ENCODE measurements at places on chromosomes 4 and X. TPM values are rescaled to one million over a fixed set of nuclear protein-coding genes. Genes with fewer than 3 reads are reported as not detected.
A peak's percentile ranks its signal among the peaks of the same experiment; 100 is the strongest.

The GNRHR gene
- total RNA-seq: not detected

DNA sequence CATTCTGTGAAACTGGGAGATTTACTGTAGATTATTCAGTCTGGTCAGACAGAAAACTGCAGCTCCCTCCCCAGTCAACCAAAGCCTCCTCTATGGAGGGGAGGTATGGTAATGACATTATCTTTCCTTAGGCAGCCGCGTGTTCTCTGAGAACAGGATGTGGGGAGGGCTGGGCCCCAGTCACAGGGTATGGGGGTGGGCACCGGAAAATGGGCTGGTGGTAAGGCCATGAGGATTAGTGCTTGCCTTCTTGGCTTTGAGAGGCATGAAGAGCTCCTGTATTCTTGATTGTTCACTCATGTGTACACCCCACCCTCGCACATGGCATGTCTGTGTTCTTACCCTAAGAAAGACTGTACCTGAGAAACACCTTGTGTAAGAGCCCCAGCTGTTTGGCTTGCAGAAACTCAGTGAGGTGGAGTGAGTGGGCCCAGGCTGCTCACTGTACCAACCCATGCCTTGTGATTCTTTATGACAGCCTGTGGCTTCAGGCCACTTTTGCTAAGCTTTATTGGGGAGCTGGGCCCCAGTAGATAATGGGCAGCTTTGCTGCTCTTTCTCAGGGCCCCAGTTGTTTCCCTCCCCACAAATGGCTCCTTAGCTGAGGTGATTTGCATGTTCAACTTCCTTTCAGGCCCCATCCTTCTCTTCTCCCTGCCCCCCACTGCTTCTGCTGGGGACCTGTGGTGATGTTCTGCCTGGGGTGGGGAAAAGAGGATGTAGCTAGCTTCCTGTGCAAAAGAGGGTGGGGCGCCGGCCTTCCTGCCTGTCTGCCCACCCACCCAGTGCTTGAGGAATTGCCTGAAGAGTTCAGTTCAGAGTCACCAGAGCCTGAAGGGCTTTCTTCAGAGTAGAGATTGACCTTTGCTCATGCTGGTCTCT, 30.7 kb downstream of the MSN start:
- H3K36me3 ChIP-seq: peaks cover 99% of the 10 kb centered on the region
- peak overlapping the region; percentile 72 for H3K4me3 ChIP-seq
- no peaks in the 10 kb centered on the region for H3K27me3 ChIP-seq
- ATAC-seq: peak; percentile 85
- H3K4me1 ChIP-seq: peaks cover 37% of the 10 kb centered on the region
- peak overlapping the region; percentile 82 for H3K27ac ChIP-seq

GRCh38 chrX:129637217-129638109, 17.3 kb downstream of the APLN start:
- peak; percentile 76 for ATAC-seq
- H3K4me1 ChIP-seq: no peaks in the 10 kb centered on the region
- no peak overlapping the region for H3K27ac ChIP-seq
- H3K4me3 ChIP-seq: no peak overlapping the region
- H3K36me3 ChIP-seq: no peaks in the 10 kb centered on the region

DNA sequence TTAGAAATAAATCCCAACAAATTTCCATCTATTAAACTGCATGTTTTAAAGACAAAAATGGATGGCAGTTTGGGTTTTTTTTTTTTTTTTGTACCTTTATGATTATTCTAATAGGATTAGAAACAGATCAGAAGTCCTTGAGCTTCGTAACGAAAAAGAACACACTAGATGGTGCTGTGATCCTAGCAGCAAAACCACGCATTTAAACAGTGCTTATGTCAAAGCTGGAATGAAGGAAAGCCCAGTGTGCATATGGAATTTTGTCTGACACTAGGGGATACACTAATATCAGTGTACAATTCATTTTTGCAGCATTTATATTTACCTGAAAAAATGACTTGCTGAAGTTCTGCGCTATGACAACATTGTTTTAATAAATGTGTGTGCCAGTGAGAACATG, 229.1 kb downstream of the VEGFC start:
- H3K4me1 ChIP-seq: no peaks in the 10 kb centered on the region
- ATAC-seq: no peak
- no peaks in the 10 kb centered on the region for H3K36me3 ChIP-seq
- H3K4me3 ChIP-seq: no peak overlapping the region
- H3K27me3 ChIP-seq: no peaks in the 10 kb centered on the region

The RAB40AL gene
- total RNA-seq: 0.64 TPM

GRCh38 chr4:37066159-37066558, 178.4 kb upstream of the NWD2 start:
- no peak overlapping the region for H3K27ac ChIP-seq
- no peak for ATAC-seq
- H3K27me3 ChIP-seq: no peaks in the 10 kb centered on the region
- no peaks in the 10 kb centered on the region for H3K36me3 ChIP-seq
- H3K4me1 ChIP-seq: no peaks in the 10 kb centered on the region

GRCh38 chrX:120781403-120781802, 94.3 kb downstream of the CT47B1 start:
- no peak overlapping the region for H3K4me3 ChIP-seq
- H3K27ac ChIP-seq: no peak overlapping the region
- no peaks in the 10 kb centered on the region for H3K36me3 ChIP-seq
- no peak for ATAC-seq

The MAGEB2 gene
- not detected for total RNA-seq

GRCh38 chr4:10276152-10276551, 159.6 kb upstream of the WDR1 start:
- ATAC-seq: peak; percentile 73
- H3K4me3 ChIP-seq: no peak overlapping the region
- peaks cover 6% of the 10 kb centered on the region for H3K4me1 ChIP-seq

The AFM gene
- total RNA-seq: not detected

The ANKRD37 gene
- total RNA-seq: 51.5 TPM

The CLDN34 gene
- not detected for total RNA-seq

DNA sequence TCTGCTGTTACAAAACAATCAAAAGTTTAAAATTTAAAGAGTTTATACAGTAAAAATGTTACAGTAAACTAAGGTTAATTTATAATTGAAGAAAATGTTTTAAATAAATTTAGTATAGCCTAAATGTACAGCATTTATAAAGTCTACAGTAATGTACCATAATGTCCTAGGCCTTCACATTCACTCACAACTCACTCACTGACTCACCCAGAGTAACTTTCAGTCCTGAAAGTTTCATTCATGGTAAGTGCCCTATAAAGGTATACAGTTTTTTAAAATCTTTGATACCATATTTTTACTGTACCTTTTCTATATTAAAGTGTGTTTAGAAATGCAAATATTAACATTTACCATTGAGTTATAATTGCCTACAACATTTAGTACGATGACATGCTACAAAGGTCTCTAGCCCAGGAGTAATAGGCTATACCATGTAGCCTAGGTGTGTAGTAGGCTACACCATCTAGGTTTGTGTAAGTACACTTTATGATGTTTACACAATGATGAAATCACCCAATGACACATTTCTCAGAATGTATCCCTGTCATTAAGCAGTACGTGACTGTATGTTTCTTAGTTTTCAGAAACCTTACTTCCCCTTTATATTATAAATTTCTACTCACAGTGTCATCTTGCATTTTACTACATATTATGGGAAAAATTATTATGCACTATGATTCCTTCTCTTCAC, 320.8 kb downstream of the ADAM29 start:
- H3K27ac ChIP-seq: no peak overlapping the region
- no peaks in the 10 kb centered on the region for H3K4me1 ChIP-seq
- no peaks in the 10 kb centered on the region for H3K27me3 ChIP-seq

- no peaks in the 10 kb centered on the region for H3K4me1 ChIP-seq
- H3K36me3 ChIP-seq: no peaks in the 10 kb centered on the region
- H3K27me3 ChIP-seq: no peaks in the 10 kb centered on the region
- H3K27ac ChIP-seq: no peak overlapping the region
- no peak for ATAC-seq
These were observed 781.4 kb upstream of the INTU start for GRCh38 chr4:126851391-126851790.

DNA sequence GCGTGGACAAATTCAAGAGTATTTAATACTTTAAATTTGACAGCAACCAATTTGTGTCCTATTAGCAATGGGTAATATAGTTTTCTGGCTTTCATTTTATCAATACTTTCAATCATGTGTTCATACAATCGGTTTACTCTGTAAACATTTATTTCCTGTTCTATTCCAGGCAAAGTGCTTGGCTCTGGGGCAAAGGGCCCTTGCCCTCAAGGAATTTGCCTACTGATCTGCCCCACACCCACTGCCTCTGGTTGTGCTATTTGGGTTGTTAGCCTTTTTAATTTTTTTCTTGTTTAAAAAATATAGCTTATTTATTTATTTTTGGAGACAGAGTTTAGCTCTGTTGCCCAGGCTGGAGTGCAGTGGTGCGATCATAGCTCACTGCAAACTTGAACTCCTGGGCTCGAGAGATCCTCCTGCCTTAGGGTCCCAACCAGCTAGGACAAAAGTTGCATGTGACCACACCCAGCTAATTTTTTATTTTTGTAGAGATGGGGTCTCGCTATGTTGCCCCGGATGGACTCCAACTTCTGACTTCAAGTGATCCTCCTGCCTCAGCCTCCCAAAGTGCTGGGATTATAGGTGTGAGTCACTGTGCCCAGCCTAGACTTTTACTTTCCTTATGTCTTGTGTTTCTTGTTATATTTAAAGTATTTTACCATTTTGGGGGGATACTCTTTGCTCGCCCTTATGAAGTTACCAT, 30.7 kb upstream of the CBR4 start:
- no peak for ATAC-seq
- H3K4me1 ChIP-seq: no peaks in the 10 kb centered on the region
- no peak overlapping the region for H3K4me3 ChIP-seq
- H3K27ac ChIP-seq: no peak overlapping the region
- H3K27me3 ChIP-seq: peaks cover 12% of the 10 kb centered on the region

The RTL3 gene
- total RNA-seq: not detected

The SLC49A3 gene
- 1.4 TPM for total RNA-seq

The NUDT10 gene
- total RNA-seq: 0.82 TPM

- no peak for ATAC-seq
- no peaks in the 10 kb centered on the region for H3K36me3 ChIP-seq
- H3K27me3 ChIP-seq: peaks cover 19% of the 10 kb centered on the region
- H3K27ac ChIP-seq: no peak overlapping the region
- H3K4me1 ChIP-seq: no peaks in the 10 kb centered on the region
- no peak overlapping the region for H3K4me3 ChIP-seq
These were observed 7.1 kb upstream of the C4orf54 start for GRCh38 chr4:99664716-99665115.

DNA sequence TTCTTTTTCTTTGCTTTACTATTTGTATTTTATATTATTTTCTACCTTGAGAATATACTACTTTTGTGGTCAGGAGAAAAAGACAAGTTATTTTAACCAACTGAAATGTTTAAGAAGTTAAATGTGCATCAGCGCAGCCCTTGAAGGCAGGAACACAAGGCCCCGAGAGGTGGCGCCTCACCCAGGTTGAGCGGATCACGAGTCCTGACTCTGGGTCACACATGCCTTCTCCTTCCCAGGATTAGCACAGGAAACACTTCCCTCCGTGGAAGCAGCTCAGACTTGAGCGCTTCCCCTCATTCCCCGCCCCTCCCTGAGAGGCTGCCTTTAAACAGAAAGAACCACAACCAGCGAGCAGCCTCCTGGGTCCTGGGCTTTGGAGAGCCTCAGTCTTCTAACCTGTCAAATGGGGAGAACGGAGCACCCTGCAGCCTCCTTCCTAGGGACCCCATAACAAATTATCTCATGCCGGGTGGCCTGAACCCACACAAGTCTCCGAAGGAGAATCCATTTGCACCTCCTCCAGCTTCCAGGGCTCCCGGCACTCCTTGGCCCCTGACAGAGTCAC, 217.6 kb downstream of the AFAP1 start:
- ATAC-seq: no peak
- no peak overlapping the region for H3K27ac ChIP-seq
- no peaks in the 10 kb centered on the region for H3K36me3 ChIP-seq
- no peak overlapping the region for H3K4me3 ChIP-seq
- H3K4me1 ChIP-seq: peaks cover 7% of the 10 kb centered on the region

The MAGEB10 gene
- total RNA-seq: not detected
